ENCODE measurements at places on chromosomes 16 and 17.

DNA sequence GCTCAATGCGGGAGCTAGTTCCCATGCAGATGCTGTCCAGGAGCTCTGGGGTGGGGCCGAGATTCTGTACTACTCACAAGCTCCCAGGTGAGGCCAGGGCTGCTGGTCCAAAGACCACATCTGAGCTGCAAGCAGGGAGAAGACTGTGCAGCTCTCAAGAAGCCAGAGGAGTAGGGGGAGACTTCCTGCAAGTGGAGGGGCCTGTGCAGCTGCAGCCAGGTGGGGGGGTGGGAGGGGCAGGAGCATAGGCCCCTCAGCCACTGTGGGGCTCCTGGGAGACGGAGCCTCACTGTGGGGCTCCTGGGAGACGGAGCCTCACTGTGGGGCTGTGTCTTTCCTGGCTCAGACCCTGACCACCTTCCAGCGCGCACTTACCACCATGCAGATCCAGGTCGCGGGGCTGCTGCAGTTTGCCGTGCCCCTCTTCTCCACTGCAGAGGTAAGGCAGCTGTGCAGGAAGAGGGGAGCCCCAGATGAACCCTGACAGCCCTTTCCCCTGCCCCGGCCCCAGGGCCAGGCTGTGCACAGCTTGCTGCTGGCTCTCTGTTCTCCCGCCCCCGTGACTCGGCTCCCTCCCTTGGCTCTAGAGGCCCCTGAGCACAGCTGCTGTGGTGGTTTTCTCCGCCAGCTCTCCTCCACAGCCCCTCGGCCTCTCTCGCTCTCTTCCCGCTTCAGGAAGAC, 24.3 kb upstream of the DNAI2 start:
- no peak for DNase-seq

- DNase-seq, result no peak
These were observed 5.2 kb downstream of the NAGLU start for GRCh38 chr17:42541041-42541833.

GRCh38 chr17:8922451-8922850, 43.1 kb downstream of the PIK3R5 start:
- peak; percentile 99 for DNase-seq

GRCh38 chr16:35798885-35799426, 2339.5 kb downstream of the TP53TG3F start:
- no peak for DNase-seq

GRCh38 chr17:44921122-44921882, 6.0 kb upstream of the GFAP start:
- no peak for DNase-seq

DNA sequence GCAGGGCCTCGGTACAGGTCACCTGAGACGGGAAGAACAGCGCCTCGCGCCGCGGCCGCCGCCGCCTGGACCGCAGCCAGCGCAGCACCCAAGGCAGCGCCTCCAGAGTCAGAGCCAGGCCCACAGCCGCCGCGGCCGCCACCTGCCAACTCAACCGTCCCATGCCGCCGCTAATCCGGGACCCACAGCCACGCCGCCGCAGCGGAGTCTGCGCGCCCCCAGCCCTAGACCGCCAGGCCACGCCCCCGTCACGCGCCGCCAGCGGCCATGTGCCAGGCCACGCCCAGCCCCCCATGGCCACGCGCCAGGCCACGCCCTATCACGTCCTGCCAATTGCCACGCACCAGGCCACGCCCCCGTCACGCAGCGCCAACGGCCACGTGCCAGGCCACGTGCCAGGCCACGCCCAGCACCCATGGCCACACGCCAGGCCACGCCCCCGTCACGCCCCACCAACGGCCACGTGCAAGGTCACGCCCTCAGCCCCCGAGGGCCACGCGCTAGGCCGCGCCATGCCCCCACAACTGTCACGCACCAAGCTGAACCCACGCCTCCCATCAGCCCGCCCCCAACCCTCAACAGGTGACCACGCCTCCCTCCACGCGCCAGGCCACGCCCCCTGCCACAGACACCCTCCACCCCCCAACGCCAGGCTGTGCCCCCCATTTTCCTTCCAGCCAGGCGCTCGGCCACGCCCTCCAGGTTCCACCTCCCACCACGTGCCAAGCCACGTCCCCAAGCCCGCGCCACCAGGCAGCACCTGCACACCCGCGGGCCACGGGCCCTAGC, at the start of gene PLD6:
Gene PLD6, minus strand, starts transcription at position 210 of the 789 bp plus-strand sequence. Its CDS starts 47 bp downstream, at position 163.
- DNase-seq, result peak; percentile 85

GRCh38 chr17:30477774-30478115, 537 bp downstream of the GOSR1 start:
- peak; percentile 75 for DNase-seq

- no peak for DNase-seq
These were observed 816.9 kb downstream of the CDH11 start for GRCh38 chr16:64304951-64305350.

- DNase-seq, result no peak
These were observed 108.6 kb downstream of the ANKRD11 start for GRCh38 chr16:89381788-89382187.

GRCh38 chr16:8084882-8085281, 505.4 kb downstream of the TMEM114 start:
- DNase-seq, result no peak

GRCh38 chr16:72400257-72401083, 228.5 kb upstream of the PMFBP1 start:
- peak; percentile 58 for DNase-seq

GRCh38 chr16:89458967-89459366, 31.4 kb downstream of the ANKRD11 start:
- no peak for DNase-seq

- DNase-seq, result no peak
These were observed 318.3 kb upstream of the TNRC6C start for GRCh38 chr17:77640252-77640651.

DNA sequence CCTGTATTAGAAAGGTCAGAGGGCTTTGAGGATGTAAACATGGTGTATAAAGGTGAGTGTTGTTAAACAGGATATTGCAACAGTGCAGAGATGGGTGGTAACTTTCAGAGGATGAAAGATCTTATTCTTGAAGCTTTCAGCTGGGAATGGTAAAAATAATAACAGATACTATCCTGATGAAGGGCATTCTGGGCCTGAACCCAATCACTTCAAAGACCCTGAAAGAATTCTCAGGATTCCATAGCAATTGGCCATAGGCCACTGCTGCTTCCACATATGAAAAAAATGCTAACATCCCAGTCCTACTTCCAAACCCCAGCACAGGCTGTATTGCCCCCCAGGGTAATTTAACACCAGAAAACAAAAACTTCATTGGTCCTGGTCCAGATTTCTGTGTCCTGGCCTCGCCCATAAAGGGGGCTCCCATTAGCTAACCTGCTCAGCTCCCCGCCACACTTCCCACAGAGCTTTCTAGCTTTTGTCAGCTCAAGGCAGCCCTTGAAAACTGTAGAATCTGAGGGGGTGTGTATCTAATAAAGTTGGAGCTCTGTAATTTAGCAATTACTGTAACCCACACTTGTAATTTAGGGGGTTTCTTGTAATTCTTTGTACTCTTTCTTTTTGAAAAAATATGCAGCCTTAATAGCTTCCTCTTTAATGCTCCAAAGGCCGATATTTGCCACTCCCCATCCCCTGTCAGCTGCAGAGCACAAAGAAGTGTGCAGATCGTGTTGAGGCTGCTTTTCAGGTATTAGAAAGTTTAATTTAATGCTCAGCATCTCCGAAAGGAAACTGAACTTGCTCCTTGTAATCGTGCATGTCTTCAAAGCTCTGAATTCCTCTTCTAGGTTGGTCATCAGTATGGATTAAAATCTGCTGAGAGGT, 371.5 kb downstream of the SEC14L1 start:
- no peak for DNase-seq

DNA sequence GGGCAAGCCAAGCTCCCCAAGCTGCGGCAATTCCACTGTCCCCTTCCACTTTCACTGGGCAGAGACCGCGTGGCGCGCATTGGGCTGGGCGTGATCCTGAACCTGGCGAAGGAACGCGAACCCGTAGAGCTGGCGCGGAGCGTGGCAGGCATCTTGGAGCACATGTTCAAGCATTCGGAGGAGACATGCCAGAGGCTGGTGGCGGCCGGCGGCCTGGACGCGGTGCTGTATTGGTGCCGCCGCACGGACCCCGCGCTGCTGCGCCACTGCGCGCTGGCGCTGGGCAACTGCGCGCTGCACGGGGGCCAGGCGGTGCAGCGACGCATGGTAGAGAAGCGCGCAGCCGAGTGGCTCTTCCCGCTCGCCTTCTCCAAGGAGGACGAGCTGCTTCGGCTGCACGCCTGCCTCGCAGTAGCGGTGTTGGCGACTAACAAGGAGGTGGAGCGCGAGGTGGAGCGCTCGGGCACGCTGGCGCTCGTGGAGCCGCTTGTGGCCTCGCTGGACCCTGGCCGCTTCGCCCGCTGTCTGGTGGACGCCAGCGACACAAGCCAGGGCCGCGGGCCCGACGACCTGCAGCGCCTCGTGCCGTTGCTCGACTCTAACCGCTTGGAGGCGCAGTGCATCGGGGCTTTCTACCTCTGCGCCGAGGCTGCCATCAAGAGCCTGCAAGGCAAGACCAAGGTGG, 9.8 kb downstream of the SARM1 start:
- DNase-seq, result peak; percentile 18

GRCh38 chr17:38507921-38508569, 79.8 kb downstream of the ARHGAP23 start:
- no peak for DNase-seq

DNA sequence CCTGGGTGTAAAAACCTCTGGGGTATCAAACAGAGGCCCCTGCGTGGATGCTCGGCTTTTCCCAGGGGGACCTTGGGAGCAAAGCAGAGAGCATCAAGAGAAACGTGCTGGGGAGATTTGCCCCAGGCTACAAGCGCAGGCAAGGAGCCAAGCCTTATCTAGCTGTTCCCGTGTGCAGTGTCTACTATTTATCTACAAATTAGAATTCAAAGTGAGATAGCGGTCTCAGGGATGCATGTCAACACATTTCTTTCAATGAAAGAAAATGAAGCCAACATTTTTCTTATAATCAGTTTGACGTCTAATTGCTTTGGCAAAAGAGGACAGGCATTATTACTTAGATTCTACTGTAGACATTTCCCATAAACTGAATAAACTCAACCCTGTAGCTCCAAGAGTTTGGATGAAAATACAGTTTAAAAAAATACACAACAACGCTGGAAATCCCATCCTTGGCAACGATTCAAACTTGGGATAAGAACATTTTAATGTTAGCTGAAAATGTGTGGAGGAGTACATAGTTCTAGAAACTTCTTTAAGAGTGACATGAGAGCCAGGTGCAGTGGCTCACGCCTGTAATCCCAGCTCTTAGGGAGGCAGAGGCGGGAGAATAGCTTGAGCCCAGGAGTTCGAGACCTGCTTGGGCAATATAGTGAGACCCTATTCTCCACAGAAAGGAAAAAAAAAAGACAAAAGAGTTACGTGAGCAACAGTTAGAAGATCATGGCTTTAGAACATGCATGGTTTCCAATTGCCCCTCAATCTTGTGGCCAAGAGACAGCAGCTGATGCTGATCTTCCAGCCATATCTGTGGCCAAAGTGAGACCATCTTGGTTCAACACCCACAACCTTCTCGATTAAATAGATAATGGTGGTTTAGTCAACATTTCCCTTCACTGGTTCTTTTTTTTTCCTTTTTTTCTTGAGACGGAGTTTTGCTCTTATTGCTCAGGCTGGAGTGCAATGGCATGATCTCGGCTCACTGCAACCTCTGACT, 7.2 kb downstream of the SPNS3 start:
- no peak for DNase-seq

DNA sequence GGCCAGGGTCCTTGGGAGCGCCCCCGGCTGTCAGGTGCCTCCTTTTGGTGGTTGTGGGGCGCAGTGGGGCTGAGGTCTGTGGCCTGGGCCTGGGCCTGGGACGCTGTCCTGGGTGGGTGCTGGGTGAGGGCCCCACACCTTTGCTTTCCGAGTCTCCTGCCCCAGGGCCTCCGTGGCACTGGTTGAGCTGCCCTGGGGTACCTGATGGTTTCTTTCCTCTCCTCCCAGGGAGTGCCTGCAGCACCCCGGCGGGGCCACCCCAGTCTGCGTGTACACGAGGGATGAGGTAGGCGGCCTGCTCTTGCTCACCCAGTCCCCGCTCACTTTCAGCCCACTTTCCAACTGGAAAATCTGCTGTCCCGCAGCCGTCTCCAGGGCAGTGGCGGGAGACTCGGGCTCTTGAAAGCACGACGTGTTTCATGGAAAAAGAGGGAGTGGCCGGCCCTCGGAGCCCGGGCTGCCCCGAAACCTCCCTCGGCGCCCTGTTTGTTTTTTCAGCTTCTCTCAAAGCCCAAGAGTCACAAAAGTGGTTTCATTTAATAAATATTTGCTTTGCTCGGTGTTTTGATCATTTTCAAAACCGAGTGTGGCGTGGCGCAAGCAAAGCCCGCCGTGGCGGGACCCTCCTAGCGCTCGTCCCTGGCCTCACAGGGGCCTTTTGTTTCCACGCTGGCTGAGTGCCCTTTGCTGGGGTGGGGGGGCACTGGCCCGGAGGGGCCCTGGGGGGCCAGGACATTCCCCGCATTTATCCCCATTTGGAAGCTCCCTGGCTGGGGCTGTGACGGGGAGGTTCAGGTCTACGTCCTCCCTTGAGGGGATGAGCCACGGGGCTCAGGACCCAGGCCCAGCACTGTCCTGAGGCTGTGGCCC, 17.4 kb downstream of the ASPSCR1 start:
- no peak for DNase-seq

GRCh38 chr17:49005140-49005539, 8.0 kb downstream of the IGF2BP1 start:
- no peak for DNase-seq

GRCh38 chr16:19228052-19228451, 57.5 kb upstream of the CLEC19A start:
- no peak for DNase-seq

DNA sequence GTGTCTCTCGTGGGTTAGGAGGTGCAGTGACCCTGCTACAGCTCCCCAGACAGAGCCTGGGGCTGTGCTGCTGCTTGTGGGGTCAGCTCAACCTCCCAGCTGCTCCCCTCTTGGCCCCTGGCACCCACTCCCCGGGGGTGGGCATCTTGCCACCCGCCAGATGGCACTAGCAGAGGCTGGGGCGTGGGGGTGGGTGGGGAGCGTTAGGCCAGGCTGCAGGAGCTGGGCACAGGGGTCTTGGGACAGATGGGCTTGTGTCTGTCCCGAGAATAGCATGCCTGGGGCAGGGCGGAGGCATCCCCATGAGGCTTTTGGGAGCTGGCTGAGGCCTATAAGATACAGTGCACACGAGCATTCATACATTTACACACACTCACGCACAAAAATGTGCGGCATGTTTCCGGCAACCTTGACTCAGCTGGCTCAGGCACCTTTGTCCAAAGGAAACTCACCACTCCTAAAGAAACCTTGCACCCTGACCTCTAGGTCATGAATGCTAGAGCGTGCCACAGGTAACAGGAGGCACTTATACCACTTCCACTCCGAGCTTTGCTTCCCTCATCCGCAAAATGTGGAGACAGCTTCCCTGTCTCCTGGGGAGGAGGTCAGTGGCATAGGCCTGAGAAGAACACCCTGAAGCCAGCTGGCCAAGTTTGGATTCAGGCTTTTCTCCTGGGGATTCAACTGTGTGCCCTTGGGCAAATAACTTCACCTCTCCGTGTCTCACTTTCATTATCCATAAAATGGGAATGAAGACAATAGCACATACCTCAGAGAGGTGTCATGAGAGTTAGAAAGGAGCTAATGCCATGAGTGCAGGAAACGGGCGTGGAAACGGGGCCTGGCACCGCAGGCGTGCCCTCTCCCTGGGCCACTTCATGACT, 78.9 kb upstream of the LHX1 start:
- no peak for DNase-seq

- DNase-seq, result peak; percentile 80
These were observed at the start of gene COPRS for GRCh38 chr17:31858642-31859486. Gene COPRS (minus strand): TSS chr17:31859244. CDS start chr17:31859199, 45 bp downstream.

- peak; percentile 31 for DNase-seq
These were observed 120.9 kb downstream of the MRM1 start for GRCh38 chr17:36722121-36722902.

GRCh38 chr17:41835800-41836549, at the start of gene NT5C3B:
Gene NT5C3B (minus strand): TSS chr17:41836232. CDS start chr17:41836193, 39 bp downstream.
- DNase-seq, result peak; percentile 21
